ENCODE measurements at places on chromosomes 3 and 15. TPM values are rescaled to one million over a fixed set of nuclear protein-coding genes. Genes with fewer than 3 reads are reported as not detected.

EPHB3 gene
- total RNA-seq, result 10.8 TPM

CASR gene
- not detected for total RNA-seq

LRRIQ4 gene
- 0.04 TPM for total RNA-seq

A4GNT gene
- total RNA-seq, result not detected

- no peak for DNase-seq
Measured at GRCh38 chr3:40973141-40973540, 226.2 kb upstream of the CTNNB1 start.

- DNase-seq, result no peak
Measured at GRCh38 chr3:188397766-188398705, 244.1 kb downstream of the LPP start.

- no peak for DNase-seq
Measured at GRCh38 chr3:88150371-88150770, 612 bp downstream of the C3orf38 start.

DNA sequence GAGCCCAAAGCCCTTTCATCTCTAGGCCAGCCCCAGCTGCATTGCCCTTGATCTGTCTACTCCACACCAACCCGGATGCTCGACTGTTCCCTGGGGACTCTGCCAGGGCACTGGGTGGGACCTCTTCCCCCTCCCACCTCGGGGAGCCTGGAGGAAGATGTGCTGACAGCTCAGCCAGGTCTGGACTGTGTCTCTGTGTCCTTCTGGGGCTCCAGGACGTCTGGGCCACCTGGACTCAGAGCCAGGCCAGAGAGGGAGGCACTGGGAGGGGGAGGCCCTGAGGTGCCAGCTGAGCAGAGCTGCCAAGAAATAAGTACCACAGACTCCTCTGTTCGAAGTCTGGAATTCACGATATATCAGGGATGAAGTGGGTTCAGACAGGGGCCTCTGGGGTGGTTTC is 5.8 kb upstream of the HCN4 start:
- DNase-seq, result no peak

DNA sequence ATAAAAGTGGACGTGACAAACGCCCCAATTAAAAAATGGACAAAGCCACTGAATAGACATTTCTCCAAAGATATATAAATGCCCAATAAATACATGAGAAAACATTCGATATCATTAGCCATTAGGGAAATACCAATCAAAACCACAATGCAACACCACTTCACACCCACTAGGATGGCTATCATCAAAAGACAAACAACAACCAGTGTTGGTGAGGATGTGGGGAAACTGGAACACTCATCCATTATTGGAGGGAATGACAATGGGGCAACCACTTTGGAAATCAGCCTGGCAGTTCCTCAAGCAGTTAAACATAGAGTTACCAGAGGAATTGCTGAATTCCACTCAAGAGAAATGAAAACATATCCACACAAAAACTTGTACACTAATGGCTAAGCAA is 32.4 kb upstream of the FGD5 start:
- no peak for DNase-seq

All from foreskin keratinocyte (primary cell).